ENCODE measurements at places on chromosomes 12 and 14. TPM values are rescaled to one million over a fixed set of nuclear protein-coding genes. Genes with fewer than 3 reads are reported as not detected.

The GOLGA5 gene
- total RNA-seq, result 49.7 TPM

The TMEM121 gene
- total RNA-seq, result 11.8 TPM

The SDS gene
- 0.13 TPM for total RNA-seq

The THTPA gene
- 15.0 TPM for total RNA-seq

The GALNT8 gene
- total RNA-seq, result not detected

The CCNB1IP1 gene
- 25.1 TPM for total RNA-seq

The REC8 gene
- 0.66 TPM for total RNA-seq

The AVPR1A gene
- not detected for total RNA-seq

The GLT1D1 gene
- total RNA-seq, result not detected

The CLMN gene
- 0.12 TPM for total RNA-seq

The RIMBP2 gene
- total RNA-seq, result not detected

The TMEM233 gene
- 0.26 TPM for total RNA-seq

The RTL1 gene
- not detected for total RNA-seq

The PLEKHH1 gene
- total RNA-seq, result 0.26 TPM

The TMEM52B gene
- total RNA-seq, result not detected

The CCDC197 gene
- total RNA-seq, result not detected

The POTEM gene
- not detected for total RNA-seq

The TMTC1 gene
- 27.0 TPM for total RNA-seq

The C14orf39 gene
- not detected for total RNA-seq

The SETD3 gene
- 41.0 TPM for total RNA-seq

The TAS2R30 gene
- 6.2 TPM for total RNA-seq
